ENCODE measurements at places on chromosomes 13 and 19. TPM values are rescaled to one million over a fixed set of nuclear protein-coding genes. Genes with fewer than 3 reads are reported as not detected.

CCDC9 gene
- polyA plus RNA-seq, result not detected

CEACAM7 gene
- not detected for polyA plus RNA-seq

TLE2 gene
- polyA plus RNA-seq, result 66.0 TPM

- DNase-seq, result peak; percentile 86
Measured at GRCh38 chr19:56840451-56841192, at the start of the genes PEG3 and ZIM2. TSS of gene PEG3 (minus strand) at chr19:56840726. CDS start at chr19:56824655, 16,071 bp downstream. TSS of gene ZIM2 (minus strand) at chr19:56840726. CDS start at chr19:56824277, 16,449 bp downstream.

DNA sequence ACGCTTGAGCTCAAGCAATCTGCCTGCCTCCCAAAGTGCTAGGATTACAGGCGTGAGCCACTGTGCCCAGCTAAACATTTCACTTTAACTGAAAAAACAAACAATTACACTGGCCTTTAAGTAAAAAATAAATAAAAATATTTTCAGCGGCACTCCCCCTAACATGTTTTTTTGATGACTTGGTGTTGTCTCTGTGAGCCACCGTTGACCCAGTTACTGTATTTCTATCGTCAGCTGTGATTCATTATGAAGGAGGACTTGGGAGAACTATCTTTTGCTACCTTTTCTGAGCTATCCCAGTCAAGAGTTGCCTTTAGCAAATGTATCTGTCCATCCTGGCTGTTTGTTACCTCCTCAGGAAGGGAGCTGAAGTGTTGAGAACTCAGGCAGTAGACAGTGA lies 18.5 kb upstream of the C19orf33 start:
- no peak for DNase-seq

DNA sequence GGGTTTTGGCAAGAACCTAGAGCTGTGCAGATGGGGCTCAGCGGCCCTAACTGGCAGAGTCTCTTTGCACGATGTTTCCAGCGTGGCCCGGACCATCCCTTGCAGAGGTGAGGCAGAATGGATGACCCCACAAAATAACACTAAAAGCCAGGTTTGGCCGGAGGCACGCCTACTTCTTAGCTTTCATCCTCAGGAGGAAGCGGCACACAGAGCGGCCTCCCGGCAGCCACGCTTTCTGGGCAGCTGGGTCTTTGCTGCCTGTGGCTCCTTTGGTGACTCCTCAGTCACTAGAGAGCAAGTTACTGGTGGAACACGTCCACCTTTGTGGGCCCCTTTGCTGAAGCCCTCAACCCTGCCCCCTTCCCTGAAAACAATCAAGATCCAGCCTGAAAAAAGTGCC lies 25.2 kb downstream of the TEX29 start:
- DNase-seq, result no peak

- DNase-seq, result no peak
Measured at GRCh38 chr13:47639738-47640447, 361.2 kb downstream of the SUCLA2 start.

- no peak for DNase-seq
Measured at GRCh38 chr13:110950819-110951570, 36.1 kb upstream of the ANKRD10 start.

- DNase-seq, result no peak
Measured at GRCh38 chr19:52599241-52599640, 29.2 kb downstream of the ZNF701 start.
